ENCODE measurements at places on chromosomes 4 and X. TPM values are rescaled to one million over a fixed set of nuclear protein-coding genes. Genes with fewer than 3 reads are reported as not detected.

The VCX3B gene
- total RNA-seq, result not detected

The SLC7A11 gene
- total RNA-seq, result 6.1 TPM

The PPAT gene
- 16.4 TPM for total RNA-seq

The N4BP2 gene
- total RNA-seq, result 4.8 TPM

The CNKSR2 gene
- total RNA-seq, result 1.0 TPM

The SPATA18 gene
- 5.9 TPM for total RNA-seq

The PAK3 gene
- 0.52 TPM for total RNA-seq

The MAML3 gene
- 1.9 TPM for total RNA-seq

The LNX1 gene
- 1.0 TPM for total RNA-seq

All from epithelial cell of alveolus of lung (primary cell).